ENCODE measurements at places on chromosomes 11 and 22.
A peak's percentile ranks its signal among the peaks of the same experiment; 100 is the strongest.

DNA sequence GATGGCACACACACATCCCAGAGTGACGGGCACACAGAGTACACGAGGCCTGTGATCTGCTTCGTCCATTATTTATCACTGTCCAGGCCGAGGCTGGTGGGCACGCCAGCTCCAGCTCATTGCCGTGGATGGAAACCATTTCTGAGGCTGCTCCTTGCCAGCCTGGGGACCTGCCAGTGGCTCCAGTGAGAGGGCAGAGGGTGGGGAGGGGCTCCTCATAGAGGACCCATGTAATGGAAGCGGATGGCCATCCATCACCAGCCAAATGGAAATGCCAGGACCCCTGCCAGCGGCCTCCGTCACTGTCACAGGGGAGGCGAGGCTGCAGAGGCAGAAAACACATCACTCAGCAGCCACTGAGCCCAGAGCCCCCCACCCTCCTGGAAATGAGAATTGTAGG lies 35.7 kb downstream of the TP53I11 start:
- no peak for DNase-seq

- no peak for DNase-seq
Measured at GRCh38 chr11:119229741-119230140, 23.6 kb downstream of the CBL start.

DNA sequence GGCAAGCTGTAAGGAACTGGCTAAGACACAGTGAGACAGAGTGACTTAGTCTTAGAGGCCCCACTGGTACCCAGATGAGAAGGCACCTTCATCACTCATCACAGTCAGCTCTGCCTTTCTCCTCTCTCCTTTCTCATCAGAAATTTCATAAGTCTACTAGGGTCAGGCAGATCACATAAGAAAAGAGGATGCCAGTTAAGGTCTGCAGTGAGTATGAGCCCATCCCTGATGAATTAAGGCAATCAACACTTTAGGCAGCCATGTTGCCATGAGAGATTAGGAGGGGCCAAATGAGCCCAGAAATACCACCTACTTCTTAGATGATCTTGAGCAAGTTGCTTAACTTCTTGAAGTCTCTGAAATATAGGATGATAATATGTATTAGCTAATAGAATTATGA lies 11.9 kb upstream of the HBE1 start:
- no peak for DNase-seq

GRCh38 chr22:37710675-37711074 lies 13.8 kb downstream of the TRIOBP start:
- DNase-seq: no peak

GRCh38 chr22:33357981-33358399 lies 299.8 kb upstream of the SYN3 start:
- DNase-seq: no peak

DNA sequence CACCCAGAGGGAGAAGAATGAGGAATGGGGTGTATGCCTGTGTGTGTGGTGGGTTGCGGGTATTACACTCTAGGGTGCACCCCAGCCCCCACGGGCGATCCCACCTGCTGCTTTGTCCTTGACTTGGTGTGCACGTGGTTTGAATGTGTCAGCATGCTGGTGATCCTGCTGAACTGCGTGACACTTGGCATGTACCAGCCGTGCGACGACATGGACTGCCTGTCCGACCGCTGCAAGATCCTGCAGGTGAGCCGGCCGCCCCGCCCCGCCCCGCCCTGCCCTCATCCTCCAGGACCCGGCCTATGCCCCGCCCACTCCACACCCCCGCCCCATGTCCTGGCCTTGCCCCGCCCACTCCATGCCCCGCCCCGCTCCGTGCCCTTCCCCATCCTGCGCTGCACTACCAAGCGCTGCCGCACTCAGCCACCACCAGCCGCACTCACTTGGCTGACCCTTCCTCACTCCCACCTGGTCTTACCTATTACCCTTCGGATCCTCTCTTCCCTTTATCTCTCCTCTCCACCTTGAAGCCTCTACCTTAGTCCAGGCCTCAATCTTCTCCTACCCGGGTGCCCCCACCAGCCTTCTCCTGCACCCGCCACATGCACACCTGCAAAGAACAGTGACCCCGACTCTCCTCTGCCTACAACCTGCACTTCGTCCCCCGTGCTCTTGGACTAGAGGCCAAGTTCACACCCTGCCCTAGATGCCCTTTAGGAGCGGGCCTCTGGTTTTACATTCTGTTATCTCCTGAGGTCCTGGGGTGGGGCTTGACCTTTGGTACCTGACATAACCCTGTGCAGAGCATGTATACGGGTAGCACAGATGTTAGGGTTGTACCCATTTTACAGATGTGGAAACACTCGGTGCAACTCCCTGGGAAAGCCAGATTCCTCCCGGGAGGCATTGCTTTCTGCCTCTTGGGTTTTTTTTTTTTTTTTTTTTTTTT lies 27.7 kb downstream of the CACNA1I start:
- peak; percentile 24 for DNase-seq

GRCh38 chr11:46947399-46948077 lies 11.0 kb downstream of the CSTPP1 start:
- no peak for DNase-seq

DNA sequence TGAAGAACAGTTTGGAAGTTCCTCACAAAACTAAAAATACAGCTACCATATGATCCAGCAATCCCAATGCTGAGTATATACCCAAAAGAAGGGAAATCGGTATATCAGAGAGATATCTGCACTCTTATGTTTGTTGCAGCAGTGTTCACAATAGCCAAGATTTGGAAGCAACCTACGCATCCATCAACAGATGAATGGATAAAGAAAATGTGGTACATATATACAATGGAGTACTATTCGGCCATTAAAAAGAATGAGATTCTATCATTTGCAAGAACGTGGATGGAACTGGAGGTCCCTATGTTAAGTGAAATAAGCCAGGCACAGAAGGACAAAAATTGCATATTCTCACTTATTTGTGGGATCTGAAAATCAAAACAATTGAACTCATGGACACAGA lies 46.5 kb downstream of the XRRA1 start:
- no peak for DNase-seq

DNA sequence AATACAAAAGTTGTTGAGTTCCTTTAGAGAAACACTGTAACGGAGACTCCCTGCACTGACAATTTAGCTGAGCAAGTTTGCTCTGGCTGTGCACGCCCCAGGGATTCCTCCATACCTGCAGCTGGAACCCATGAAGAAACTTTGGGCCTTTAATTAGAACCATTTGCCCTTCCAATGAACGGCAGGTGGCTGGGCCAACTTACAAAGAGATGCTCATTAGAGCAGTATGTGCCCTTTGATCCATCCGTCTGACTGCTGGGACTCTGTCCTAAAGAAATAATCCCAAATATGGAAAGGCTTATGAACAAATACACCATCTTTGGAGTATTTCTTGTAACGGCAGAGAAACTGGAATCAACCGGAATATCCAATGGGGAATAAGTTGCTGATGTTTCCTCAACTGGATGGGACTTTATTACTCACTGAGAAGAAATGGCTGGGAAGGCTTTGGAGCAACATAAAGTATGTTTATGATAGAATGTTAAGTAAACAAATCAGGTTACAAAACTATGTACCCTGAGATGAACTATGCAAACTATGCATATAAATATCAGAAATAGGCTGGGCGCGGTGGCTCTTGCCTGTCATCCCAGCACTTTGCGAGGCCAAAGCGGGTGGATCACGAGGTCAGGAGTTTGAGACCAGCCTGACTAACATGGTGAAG lies 24.4 kb upstream of the FBLN1 start:
- no peak for DNase-seq

DNA sequence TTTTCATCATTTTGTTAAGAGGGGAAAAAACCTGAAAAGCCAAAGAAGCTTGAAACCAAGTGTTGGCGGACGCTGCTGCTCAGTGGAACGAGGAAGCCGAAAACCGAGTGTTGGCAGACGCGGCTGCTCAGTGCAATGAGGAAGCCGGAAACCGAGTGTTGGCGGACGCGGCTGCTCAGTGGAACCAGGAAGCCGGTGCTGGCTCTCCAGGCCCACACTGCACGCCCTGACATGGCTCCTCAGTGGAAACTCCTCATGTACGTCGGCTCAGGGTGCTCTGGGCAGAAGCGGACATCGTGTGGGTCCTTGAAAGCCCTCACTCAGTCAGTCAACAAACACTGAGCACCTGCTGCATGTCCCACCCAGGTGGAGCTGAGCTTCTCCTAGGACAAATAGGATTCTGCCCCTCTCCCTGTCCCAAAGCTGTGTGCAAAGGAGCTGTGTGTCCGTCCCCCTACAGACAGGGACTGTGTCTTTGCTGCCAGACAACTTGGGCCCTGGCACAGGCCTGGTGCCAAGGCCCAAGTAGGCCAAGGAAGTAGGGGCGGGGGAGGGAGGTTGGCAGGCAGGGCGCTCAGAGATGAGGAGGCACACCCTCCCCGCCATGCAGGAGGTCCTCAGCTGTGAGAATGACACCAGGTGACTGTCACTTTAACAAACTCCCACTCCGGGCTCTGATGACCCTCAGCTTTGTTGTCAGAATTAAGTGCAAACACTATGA lies 37.3 kb downstream of the PHF21B start:
- no peak for DNase-seq

- no peak for DNase-seq
Measured at GRCh38 chr11:44186321-44186930, 90.9 kb downstream of the EXT2 start.

DNA sequence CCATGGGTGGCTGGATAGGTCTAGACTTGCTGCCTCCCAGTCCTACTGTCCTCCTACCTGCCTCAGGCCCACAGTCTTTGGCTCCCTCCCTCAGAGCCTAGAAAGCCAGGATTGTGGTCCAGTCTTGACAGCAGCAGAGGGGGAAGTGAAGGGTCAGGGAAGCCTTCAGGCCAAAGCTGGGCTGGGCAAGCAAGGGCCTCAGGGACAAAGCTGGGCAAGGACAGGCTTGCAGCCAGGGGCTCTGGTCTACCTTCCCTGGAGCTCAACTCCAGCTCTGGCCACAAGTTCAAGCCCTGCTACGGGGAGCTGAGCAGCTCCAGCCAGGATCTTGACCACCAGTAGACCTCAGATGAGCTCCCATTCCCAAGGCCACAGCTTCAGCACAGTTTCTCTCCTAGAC lies 14.9 kb downstream of the LMO1 start:
- no peak for DNase-seq

DNA sequence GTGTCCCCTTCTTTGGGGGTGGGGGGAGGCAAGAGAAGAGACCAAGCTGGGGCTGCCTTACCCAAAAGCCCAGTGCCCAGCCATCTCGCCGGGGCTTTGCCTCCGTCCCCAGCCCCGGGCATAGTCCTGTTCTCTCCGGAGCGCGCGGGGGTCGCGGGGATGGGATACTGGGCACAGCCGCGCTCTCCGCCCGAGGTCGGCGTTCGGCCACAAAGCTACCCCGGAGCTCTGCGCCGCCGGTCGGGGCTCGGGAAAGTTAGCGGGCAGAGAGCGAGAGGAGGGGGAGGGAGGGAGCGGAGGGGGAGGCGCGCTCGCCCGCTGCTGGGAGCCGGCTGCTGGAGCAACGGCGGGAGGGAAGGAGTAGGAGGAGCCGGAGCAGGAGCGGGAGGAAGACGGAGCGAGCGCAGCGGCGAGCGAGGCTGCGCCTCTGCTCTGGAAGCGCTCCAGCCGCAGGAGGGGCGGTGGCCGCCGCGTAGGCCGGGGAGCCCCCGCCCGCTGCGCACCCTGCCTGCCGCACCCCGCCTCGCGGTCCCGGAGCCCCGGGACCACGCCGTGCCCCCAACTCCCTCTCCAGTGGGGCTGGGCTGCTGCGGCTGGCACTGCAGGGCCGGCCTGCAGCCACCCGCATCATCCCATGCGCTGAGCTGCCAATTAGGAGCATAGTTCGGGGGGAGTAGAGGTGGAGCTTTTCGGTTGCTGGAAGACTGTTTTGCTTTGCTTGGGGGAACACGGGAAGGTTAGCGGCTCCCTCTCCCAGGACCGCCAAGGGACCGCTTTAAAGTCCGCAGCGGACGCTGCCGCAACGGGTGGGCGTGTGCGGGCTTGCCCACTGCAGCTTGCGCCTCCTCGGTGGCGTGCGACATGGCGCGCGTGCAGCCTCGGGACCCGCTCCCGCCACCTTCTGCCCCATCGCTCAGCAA lies at the start of gene SCN4B:
SCN4B (minus strand) TSS at position 272 of the 920 bp plus-strand sequence; CDS start at position 122, 150 bp downstream.
- no peak for DNase-seq

DNA sequence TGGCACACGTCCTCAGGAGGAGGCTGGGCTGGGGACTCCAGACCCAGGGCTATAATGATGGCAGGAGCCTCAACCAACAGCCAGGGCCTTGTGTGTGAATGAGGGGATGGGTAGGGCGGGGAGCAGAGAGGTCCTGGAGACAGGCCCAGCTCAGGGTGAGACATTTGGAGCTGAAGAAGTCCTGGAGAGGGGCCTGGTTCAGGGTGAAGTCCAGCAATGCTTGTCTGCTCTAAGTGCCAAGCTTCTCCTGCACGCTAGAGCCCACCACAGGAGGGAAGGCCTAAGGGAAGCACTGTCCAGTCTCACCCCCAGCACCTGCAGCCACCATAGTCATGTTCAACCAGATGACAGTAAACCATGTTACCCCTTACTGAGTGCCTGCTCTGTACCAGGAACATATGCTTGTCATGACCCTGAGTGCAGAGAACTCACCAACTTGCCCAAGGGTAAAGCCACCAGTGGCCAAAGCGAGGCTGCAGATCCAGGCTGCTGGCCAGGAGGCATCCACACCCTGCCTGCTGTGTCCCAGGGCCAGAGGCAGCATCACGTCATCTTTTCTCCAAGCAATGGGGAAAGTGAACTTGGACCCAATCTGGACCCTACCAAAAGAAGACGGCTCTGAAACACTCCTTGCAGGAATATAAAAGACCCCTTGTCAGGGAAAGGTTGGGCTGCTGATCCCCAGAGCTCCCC lies 24.0 kb downstream of the LMO1 start:
- no peak for DNase-seq

GRCh38 chr11:100232006-100232405 lies 455.1 kb upstream of the ARHGAP42 start:
- DNase-seq: no peak

- DNase-seq: no peak
Measured at GRCh38 chr22:36443198-36443770, 38.2 kb downstream of the TXN2 start.

GRCh38 chr11:65866509-65867283 lies 5.9 kb downstream of the EFEMP2 start:
- no peak for DNase-seq

GRCh38 chr11:117792992-117793391 lies 4.0 kb downstream of the DSCAML1 start:
- no peak for DNase-seq

- no peak for DNase-seq
Measured at GRCh38 chr22:44383064-44383575, 70.4 kb upstream of the SHISAL1 start.

GRCh38 chr11:3218483-3219280 lies at the start of gene MRGPRG:
MRGPRG (minus strand) TSS chr11:3218813; CDS start chr11:3218813, 0 bp downstream.
- DNase-seq: no peak

GRCh38 chr11:78727816-78728215 lies 153.2 kb upstream of the NARS2 start:
- no peak for DNase-seq
